ENCODE measurements at places on chromosomes 2 and 18.

GRCh38 chr18:77086034-77086433 lies 46.5 kb downstream of the MBP start:
- DNase-seq = peak; percentile 98

GRCh38 chr2:124814968-124815745 lies 790.1 kb downstream of the CNTNAP5 start:
- DNase-seq = no peak

- DNase-seq = no peak
Measured at GRCh38 chr2:157866202-157866601, 9.9 kb downstream of the ACVR1 start.

DNA sequence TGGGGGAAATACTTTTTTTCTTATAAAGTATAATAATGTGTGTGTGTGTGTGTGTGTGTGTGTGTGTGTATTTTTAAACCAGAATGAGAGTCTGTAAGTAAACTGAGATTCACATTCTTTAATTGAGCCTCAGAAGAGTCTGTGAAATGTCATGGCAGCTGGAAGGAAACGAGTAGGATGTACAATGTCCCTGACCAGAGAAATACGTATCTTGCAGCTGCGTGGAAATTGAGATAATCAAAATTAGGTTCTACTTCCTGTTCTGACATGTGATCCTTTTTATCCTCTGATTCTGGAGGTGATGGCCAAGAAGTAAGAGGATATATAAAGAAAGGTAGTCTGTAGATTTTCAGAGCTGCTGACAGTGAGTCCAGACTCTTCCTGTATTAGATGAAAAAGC lies 50.0 kb downstream of the SH3RF3 start:
- DNase-seq = no peak

DNA sequence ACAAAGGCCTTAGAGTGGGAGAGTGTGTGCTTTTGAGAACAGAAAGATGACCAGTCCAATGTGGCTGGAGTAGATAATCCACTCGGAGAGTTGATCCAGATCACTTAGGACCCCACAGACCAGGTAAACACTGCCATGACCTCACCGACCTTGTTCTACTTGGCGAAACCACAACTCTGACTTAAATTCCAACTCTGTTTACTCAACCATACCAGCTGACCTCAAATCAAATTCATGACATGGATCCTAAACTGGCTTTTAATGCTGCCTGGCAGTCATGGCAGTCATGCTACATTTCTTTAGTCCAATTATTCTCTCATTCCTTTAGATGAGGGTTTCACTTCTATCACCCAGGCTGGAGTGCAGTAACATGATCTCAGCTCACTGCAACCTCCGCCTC lies 347.1 kb upstream of the FAM98A start:
- DNase-seq = no peak

- DNase-seq = peak; percentile 30
Measured at GRCh38 chr2:26477911-26478253, at the start of gene OTOF. TSS of gene OTOF (minus strand) at chr2:26478124.

DNA sequence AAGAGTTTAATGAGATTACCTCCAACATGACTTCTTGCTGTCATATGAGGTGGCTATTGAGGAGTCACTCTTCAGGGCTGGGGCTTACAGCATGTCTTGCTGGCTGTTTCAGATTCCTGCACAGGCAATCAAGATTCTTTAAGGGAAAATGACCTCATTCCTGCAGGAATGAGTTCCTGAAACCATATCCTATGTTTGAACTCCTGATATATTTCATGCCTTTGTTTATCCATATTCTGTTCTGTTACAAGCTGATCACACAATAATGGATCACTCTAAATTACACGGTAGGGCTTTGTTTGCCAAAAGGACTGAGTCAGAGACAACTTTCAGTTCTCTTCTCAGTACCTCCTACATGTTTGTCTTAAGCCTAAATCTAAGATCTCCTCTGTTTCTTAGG lies 879.8 kb upstream of the PIK3C3 start:
- peak; percentile 82 for DNase-seq

- DNase-seq = no peak
Measured at GRCh38 chr2:190357600-190357999, 14.2 kb downstream of the INPP1 start.

GRCh38 chr2:58387701-58388100 lies 146.6 kb upstream of the FANCL start:
- peak; percentile 84 for DNase-seq

- peak; percentile 43 for DNase-seq
Measured at GRCh38 chr18:10036479-10036878, 122.7 kb downstream of the VAPA start.

DNA sequence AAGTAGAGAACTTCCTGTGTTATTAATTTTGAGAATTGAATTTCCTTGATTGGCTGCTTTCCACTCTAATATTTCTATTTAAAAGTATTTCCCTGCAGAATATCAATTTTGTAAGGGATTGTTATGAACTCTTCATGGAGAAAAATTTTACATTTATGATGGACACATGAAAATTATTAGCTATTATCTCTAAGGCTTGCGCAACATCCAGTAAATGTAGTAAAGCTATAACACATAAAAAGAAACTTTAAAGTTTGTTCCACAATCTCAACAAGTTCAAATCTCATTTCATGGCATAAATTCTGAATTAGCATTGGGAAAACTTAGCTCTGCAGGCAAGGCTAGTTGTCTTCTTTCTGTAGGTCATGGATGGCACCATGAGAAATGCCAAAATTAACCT lies 4.2 kb upstream of the EML4 start:
- DNase-seq = no peak

GRCh38 chr18:7696780-7697179 lies 129.7 kb downstream of the PTPRM start:
- DNase-seq = no peak

DNA sequence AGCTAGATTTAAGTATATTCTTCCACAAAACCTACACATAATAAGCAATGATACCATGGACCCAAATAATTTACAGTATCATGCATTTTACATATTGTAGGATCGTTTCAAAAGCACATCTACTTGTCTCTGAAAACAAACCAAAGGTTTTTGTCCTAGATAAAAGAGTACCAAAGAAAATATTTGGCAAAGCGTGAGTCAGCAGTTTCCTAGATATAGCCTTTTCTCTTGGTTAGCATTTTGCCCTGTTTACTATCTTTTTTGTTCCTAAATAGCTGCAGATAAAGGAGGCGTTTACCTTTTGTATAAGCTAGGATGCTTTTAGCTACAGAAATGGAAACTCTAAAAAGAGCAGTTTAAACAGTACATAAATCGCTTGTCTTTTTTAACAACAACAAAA lies 305.8 kb upstream of the GULP1 start:
- no peak for DNase-seq

DNA sequence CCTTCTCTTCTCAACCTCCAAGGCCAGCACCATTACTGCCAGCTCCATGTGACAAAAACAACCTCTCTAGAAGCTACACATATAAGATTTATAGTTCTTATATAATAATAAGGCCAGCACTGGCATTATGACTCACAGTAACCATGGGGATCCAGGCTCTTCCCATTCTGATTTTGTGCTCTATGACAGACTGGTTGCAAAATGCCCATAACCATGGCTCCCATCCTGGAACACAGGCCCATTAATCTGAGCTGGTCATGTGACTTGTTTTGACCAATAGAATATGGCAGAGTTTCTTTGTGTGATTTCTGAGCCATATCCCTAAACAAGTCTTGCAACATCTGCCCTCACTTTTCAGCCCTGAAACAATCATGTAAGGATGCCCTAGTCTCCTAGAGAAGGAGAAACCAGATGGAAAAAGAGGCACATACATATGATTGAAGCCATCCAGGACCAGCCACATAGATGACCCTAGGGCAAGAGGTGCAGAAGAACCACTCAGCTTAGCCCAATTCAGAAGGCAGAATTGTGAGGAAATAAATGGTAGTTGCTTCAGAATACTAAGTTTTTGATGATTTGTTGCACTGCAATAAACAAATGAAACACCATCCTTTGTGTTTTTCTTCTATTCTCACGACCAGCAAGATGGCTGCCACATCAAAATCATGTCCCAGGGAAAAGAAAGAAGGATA lies 173.9 kb downstream of the SUCLG1 start:
- peak; percentile 83 for DNase-seq

GRCh38 chr2:6958616-6959235 lies 41.5 kb downstream of the RNF144A start:
- DNase-seq = no peak

DNA sequence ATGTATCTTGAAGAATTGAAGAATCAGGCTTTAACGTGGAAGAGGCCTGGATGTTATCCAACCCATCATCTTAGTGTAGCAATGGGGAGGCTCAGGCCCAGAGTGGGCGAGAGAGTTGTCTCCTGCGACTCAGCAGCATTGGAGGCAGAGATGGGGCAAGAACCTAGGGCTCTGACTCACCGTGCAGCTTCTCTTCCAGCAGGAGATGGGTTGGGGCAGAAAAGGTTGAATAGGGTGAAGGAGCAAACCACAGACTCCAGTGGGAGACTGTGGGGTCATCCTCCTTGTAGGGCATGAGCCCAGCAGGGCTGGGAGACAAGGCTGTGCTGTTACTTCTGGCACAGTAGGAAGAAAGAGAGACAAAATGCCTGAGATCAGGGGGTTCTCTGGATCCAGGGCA lies 1.4 kb downstream of the IL36RN start:
- DNase-seq = peak; percentile 57

DNA sequence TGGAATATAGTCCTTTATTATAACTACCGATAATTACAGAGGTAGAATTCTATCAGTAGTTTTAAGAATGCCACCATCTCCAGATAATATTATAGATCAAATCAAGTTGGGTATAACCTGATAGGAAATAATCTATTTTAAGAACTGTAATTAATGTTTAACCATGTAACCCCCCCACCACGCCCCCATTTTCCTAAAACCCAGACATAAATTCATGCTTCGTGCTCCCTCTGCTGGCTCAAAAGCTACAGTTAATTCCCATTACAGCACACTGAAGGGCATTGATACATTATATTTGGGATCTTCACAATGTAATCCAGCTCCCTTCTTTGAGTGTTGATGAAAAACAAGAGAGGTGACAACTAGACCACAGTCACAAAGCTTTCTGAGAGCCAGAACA lies 228.0 kb upstream of the SMAD7 start:
- peak; percentile 39 for DNase-seq

- peak; percentile 15 for DNase-seq
Measured at GRCh38 chr2:6506859-6507258, 358.8 kb downstream of the CMPK2 start.

GRCh38 chr2:8285898-8286297 lies 396.0 kb upstream of the ID2 start:
- DNase-seq = no peak

DNA sequence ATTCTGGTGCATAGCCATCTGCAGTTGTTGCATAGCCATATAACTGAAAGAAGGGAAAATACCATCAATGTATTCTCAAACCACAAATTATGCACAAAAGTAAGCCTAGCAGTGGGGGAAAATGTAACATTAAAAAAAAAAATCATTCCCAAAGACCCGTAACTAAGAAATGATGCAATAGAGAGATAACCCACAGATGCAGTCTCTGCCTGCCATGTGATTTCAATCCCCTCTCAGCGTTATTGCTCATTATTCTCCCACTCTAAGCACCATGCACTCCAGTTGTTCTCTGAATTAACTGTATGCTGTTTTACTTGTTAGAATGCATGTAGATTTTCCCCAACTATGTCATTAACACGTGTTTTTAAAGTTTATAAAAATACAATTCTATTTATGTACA lies 14.1 kb downstream of the DSC1 start:
- DNase-seq = no peak

DNA sequence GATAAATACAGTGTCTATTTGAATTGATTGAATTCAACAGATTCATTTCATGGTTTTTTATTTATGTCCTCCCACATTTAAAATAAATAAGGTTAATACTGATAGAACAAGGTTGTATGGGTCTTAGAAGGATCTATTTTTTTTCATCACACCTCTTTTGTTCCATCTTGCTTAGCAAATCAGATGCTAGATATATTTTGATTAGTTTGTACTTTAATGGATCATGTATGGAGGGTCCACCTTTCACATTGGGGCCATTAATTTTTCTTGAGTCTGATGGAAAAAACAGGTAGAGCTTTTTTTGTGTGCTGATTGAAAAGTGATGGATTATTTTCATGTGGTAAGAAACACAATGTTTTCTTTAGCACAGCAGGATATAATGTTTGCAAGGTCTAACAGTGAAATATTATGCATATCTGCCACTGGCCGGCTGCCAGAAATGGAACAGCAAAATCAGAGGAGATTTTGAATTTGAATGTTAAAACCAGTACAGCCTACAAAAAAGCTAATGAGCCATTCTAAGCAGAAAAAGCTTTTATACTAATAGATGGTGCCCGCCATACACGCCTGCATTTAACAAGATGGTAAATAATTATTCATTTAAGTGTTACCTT lies 188.1 kb upstream of the ETAA1 start:
- DNase-seq = no peak

DNA sequence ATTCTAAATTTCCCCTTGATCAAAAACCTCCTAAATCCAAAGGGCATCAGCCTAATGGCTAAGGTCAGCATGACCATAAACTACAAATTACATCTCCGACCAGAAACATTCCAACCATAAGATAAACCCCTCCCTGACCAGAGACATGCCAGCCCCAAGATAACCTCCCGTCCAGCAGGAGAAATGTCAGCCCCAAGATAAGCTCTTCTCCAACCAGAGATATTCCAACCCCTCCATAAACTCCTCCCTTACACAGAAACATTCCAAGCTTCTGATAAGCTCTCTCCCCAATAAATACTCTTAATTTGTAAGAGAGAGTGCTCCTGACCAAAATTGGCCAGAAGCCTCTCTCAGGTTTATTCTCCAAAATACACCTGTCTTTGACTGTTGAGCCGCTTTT lies 274.0 kb downstream of the RNF152 start:
- no peak for DNase-seq

DNA sequence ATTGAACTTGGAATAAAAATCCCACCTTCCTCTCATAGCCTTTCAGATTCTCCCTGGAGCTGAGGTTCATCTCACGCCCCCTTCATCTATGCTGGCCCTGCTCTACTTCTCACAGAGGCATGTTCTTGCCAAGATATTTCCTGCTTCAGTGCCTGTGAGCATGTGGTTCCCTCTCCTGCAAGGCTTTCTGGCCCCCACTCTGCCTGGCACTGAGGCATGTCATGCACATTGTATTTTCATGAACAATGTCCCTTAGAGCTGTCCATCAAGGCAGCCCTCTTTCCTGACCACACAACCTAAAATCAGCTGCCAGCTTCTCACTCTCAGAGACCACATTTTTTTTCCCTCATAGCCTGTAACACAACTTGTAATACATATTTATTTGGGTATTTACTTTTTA lies 18.0 kb upstream of the HK2 start:
- no peak for DNase-seq

GRCh38 chr18:8176554-8176953 lies 432.7 kb upstream of the RAB12 start:
- no peak for DNase-seq

- DNase-seq = no peak
Measured at GRCh38 chr2:241128266-241128665, 21.0 kb downstream of the PASK start.
